ENCODE measurements at places on chromosomes 12 and 14.

GRCh38 chr12:23893611-23894010, 55.9 kb downstream of the SOX5 start:
- no peak for DNase-seq

- DNase-seq: no peak
These were observed 17.4 kb downstream of the FOXN4 start for GRCh38 chr12:109291521-109292341.

DNA sequence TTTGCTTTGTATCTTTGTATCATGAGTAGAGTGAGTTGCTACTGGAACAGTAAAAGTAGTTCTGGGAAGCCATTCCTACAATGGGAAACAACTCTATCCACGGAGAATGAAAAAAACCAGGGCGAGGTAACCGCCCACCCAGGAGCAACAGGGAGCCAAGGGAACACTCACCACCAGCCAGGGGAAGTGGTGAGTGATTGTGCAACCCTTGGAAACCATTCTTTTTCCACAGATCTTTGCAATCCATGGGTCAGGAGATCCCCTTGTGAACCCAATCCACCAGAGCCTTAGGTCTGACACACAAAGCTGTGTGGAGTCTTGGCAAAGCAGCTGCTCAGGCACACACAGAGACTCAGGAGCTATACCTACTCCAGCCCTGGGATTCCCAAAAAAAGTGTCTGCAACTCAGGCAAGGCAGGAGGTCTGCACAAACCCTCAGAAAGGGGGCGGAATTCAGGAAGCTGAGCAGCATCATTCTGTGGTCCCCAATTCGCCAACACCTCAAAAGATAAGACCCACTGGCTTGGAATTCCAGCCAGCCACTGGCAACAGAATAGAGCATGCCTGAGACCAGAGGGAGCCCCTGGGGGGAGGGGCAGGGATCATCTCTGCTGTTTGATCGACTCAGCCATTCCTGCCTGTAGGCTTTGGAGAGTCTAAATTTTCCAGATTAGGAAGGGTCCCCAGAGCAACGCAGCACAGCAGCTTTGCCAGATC, 52.1 kb upstream of the PPFIA2 start:
- DNase-seq: no peak

GRCh38 chr12:92045852-92046251, 99.8 kb downstream of the BTG1 start:
- no peak for DNase-seq

GRCh38 chr12:75923964-75924666, 107.5 kb downstream of the PHLDA1 start:
- no peak for DNase-seq

DNA sequence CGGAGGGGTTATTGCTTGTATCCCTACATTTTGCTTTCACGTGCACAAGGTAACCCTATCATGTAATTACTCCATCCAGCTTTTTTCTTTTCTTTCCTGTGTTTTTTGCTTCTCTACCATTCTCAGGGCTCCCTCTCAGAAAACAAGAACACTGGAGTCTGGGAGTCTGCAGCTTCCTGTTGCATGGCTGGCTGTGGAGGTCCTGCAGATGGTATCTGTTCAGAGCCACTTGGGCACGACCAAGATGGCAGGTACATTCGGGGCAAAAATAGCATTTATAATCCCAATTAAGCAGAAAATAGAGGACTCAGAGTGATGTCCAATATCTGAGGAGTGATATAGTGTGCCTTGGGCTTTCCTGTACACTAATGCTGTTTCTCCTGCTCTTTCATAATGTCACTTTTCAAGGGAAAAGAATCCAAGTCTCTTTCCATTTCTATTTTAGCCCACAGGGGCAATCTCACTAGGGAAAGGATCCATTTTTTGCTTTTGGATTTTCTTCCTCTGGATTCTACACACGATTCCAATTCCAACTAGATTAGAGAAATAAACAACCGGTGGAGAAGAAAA, 3.2 kb upstream of the NUMB start:
- no peak for DNase-seq

DNA sequence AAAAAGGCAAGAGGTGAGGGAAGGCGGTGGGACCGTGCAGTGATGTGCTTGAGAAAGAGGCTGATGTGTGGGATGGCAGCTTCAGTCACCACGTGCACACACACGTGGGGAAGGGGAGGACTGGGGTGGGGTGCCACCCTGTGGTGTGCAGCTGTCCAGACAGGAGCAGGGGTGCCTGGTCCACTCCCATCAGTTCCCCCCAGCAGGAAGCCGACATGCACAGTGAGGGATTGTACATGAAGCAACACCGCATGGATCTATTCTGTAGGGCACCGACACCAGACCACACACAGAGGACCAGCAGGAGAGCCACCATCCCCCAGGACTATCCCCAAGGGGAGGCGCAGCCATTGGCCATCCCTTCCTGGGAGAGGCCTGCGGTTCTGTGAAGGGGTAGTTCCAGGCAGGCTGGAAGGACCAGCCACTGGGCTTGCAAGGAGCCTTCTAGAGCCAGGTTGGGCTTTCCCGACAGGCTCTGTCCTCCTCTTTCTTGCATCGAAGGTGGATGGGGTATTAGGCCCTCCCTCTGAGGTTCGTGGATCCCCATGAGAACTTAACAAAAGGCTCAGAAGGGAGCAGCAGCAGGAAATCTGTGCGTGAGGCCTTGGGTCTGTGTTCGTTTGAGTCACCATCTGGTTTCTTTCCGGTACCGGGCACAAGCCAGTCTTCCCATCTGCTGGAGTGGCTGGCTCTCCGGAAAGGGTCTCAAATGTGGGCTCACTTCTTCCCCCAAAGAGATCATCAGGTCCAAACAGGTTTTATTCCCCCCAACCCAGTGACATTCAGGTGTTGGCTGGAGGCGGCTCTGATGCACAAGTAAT, 59.8 kb downstream of the PLEKHG3 start:
- no peak for DNase-seq

GRCh38 chr14:71060825-71061455, 153.7 kb downstream of the PCNX1 start:
- no peak for DNase-seq

DNA sequence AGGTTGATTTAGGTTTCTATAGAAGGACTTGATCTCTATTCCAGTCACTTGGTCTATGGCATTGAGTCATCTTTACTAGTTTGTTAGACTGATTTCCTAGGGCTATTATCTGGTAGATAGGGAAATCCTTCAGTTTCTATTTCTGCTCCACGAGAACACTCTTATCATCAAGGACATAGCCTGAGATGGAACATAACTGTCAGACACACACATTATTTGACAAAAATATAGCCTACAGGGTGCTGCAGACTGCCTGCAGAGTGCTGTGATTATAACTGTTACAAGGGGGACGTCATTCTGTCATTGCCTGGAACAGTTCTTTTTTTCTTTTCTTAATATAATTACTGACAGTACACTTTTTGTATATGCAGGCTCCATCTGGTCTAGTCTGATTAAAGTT, 82.0 kb downstream of the TMEM117 start:
- DNase-seq: no peak

DNA sequence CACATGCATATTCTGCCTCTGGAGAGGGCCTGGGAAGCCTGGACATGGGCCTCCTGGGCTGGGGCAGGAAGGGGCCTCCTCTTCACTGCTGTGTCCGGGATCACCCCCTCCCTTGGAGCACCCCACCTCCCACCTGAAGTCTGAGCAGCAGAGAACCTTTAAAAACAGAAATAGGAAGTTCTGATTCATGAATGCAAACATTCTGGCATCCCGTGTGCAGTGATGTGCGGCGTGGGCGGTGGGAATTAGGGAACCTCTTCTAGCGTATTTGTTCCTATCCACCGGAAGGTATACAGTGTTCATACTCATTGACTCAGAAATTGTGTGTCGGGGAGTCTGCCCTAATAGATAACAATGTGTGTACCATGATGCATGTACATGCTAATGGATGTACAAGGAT, 46.2 kb downstream of the C14orf132 start:
- no peak for DNase-seq

DNA sequence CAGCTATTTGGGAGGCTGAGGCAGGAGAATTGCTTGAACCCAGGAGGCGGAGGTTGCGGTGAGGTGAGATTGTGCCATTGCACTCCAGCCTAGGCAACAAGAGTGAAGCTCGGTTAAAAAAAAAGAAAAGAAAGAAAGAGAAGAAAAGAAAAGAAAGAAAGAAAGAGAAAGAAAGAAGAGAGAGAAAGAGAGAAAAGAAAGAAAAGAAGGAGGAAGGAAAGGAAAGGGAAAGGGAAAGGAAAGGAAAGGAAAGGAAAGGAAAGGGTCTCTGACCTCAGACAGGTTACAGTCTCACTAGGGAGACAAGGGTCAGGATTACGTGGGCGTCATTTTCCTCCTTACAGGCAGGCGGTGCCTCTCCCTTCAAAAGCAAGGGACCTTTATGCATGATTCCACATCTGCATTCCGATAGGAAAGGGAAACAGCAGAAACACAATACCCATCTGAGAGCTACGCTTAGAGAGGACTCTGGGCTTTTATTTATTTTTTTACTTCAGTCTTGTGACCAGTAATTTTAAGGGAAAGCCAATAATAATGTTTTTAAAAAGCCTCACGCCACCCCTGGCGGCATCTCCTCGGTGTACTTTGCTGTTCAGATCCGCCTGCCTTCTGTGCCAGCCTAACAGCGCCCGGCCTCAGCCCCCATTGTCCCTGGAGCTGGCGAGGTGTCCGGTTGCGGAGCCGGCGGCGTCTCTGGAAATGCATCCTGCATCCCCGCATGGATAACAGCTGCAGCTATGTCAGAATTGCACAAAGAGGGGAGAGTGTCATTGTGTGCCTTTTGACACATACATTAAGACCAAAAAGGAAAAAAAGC, 945 bp upstream of the HIP1R start:
- no peak for DNase-seq

DNA sequence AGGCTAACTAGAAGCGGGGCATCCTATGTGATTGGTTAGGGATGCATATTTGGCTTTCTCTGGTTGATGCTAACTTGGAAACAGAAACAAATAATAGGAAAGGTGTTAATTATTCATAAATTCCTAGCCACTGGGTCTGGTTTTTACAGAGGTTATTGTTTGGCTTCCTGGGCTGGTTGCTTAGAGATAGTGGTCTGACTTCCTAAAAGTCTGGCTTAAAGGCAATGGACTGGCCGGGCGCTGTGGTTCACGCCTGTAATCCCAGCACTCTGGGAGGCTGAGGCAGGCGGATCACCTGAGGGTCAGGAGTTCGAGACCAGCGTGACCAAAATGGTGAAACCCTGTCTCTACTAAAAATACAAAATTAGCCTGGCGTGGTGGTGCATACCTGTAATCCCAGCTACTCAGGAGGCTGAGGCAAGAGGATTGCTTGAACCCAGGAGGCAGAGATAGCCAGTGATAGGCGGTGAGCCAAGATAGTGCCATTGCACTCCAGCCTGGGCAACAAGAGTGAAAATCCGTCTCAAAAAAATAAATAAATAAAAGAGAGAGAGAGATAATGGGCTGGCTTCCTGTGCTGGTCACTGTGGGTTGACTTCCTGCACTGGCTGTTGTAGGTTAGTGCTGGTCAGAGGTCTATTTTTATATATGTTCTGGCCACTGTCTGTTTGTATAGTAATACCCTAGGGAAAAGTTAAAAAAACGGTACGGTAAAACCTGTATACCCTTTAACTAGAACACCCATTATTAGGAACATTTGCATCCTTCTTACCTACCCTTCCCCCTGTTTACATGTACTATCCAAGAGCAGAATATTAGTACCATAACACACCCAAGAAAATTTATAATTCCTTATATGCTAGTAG, 24.1 kb downstream of the OR6S1 start:
- no peak for DNase-seq

DNA sequence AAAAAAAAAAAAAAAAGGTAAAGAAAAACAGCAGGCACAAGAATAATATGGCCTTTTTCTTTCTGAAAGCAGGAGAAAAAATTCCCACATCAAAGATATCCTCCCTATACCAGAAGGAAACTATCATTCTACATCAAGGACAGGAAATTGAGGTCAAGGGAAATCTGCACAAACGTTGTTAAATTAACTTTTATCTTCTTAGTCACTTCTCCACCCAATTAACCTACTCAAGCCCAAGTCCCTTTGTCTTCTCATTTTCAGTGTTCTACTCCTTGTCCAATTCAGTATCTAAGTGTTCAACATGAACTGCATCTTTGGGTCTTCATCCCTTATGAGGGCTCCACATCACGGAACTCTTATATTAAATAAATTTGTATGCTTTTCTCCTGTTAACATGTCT, 15.7 kb downstream of the NDUFA12 start:
- DNase-seq: no peak

All from GM12864 (cell line).